Tracheal epithelial cell (primary cell): ENCODE measurements at places on chromosomes 5 and 9. TPM values are rescaled to one million over a fixed set of nuclear protein-coding genes. Genes with fewer than 3 reads are reported as not detected.

FOXD4L3 gene
- not detected in 2 replicates for total RNA-seq

SPINK7 gene
- total RNA-seq, result 2.9 and 4.3 TPM in 2 replicates

ARID3C gene
- 0.48 and 0.64 TPM in 2 replicates for total RNA-seq

ENTPD2 gene
- 0.21 and 1.7 TPM in 2 replicates for total RNA-seq

SLC6A19 gene
- total RNA-seq, result not detected in 2 replicates

PHF24 gene
- under 0.01 and 0.48 TPM in 2 replicates for total RNA-seq

ODF2 gene
- total RNA-seq, result 11.9 and 23.9 TPM in 2 replicates

PCDHB11 gene
- 0.24 and 0.43 TPM in 2 replicates for total RNA-seq

CBY3 gene
- not detected in 2 replicates for total RNA-seq

GLT6D1 gene
- total RNA-seq, result not detected in 2 replicates

TMEM232 gene
- 1.4 and 1.5 TPM in 2 replicates for total RNA-seq

C1QTNF3 gene
- 0.43 and 0.48 TPM in 2 replicates for total RNA-seq

CER1 gene
- not detected in 2 replicates for total RNA-seq

PAEP gene
- not detected in 2 replicates for total RNA-seq

TMEFF1 gene
- 0.21 and 1.7 TPM in 2 replicates for total RNA-seq

HAVCR2 gene
- total RNA-seq, result 0.43 and 0.72 TPM in 2 replicates

SHC3 gene
- total RNA-seq, result under 0.01 and 0.24 TPM in 2 replicates

C9orf152 gene
- under 0.01 TPM in 1 of 2 replicates, not detected in the other for total RNA-seq

CNTNAP3 gene
- total RNA-seq, result 7.0 and 12.6 TPM in 2 replicates

PTCD2 gene
- total RNA-seq, result 3.4 and 4.3 TPM in 2 replicates

SPINK6 gene
- total RNA-seq, result not detected in 2 replicates

HACD4 gene
- 2.3 and 5.3 TPM in 2 replicates for total RNA-seq

MZB1 gene
- total RNA-seq, result 0.21 and 0.24 TPM in 2 replicates

KIF24 gene
- total RNA-seq, result 0.43 and 0.48 TPM in 2 replicates

ZBTB6 gene
- total RNA-seq, result 13.3 and 16.8 TPM in 2 replicates

CDH9 gene
- not detected in 2 replicates for total RNA-seq

SH3TC2 gene
- 2.3 and 7.2 TPM in 2 replicates for total RNA-seq

CFAP90 gene
- not detected in 2 replicates for total RNA-seq

FRMPD1 gene
- under 0.01 TPM in 1 of 2 replicates, not detected in the other for total RNA-seq
